ENCODE measurements at places on chromosomes 11 and 22. TPM values are rescaled to one million over a fixed set of nuclear protein-coding genes. Genes with fewer than 3 reads are reported as not detected.
A peak's percentile ranks its signal among the peaks of the same experiment; 100 is the strongest.

The ABCG4 gene
- total RNA-seq: 0.28 TPM

The TUBA8 gene
- 0.57 TPM for total RNA-seq

The RPS6KA4 gene
- total RNA-seq: 17.8 TPM

The SLC43A1 gene
- total RNA-seq: 2.3 TPM

The LDHAL6A gene
- not detected for total RNA-seq

The SPON1 gene
- 3.6 TPM for total RNA-seq

The UBQLN3 gene
- under 0.01 TPM for total RNA-seq

DNA sequence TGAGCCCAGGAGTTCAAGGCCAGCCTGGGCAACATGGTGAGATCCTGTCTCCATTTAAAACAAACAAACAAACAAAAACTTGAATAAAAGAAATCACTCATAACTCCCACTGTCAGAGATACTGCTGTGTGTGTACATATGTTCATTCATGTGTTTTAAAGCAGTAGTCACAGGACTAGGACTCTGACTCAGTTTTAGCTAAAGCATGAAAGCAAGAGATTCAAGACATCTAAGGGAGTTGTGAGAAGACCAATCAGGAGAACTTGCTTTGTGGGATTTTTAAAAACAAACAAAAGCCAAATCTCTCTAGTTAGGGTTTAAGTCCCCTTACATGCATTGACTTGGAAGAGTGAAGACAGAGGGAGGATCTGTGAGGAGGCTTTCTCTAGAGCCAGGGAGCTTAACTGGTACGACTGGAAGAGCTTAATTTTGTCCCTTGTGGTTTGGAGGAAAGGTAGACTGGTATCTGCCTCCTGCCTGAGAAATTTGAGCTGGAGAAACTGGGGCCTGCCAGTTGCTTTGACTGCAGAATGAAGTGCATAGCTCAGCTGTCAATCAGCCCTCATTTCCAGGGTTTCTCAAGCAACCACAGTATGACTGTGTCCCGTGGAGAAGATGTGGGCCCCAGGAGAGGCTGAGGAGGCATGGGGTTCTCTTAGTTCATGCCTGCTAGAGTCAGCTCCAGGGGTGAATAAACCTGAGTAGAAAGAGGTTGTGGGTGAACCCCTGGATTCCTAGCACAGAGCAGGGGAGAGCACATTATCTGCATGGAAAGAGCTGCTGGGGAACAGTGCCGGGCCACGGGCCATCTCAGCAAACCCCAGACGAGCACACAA lies 30.6 kb downstream of the EXPH5 start:
- H3K4me1 ChIP-seq: no peaks in the 10 kb centered on the region
- no peak for DNase-seq
- no peaks in the 10 kb centered on the region for H3K27me3 ChIP-seq
- H3K4me3 ChIP-seq: no peak overlapping the region
- no peak overlapping the region for H3K27ac ChIP-seq

GRCh38 chr11:72897506-72897905 lies 83.3 kb downstream of the ATG16L2 start:
- no peaks in the 10 kb centered on the region for H3K27me3 ChIP-seq
- no peak for DNase-seq
- no peaks in the 10 kb centered on the region for H3K36me3 ChIP-seq
- H3K4me1 ChIP-seq: no peaks in the 10 kb centered on the region
- H3K27ac ChIP-seq: no peak overlapping the region
- no peak overlapping the region for H3K4me3 ChIP-seq

DNA sequence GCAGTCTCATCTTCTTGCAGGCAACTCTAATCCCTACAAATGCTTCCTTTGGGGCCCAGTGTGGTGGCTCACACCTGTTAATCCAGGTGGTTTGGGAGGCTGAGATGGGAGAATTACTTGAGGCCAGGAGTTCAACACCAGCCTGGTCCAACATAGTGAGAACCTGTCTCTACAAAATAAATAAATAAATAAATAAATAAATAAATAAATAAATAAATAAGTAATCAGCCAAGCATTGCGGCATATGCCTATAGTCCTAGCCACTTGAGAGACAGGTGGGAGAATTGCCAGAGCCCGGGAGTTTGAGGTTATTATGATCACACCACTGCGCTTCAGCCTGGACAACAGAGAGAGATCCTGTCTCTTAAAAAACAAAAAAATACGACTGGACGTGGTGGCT lies 34.1 kb upstream of the RRAS2 start:
- H3K36me3 ChIP-seq: no peaks in the 10 kb centered on the region
- H3K27me3 ChIP-seq: no peaks in the 10 kb centered on the region
- H3K4me3 ChIP-seq: no peak overlapping the region
- H3K4me1 ChIP-seq: no peaks in the 10 kb centered on the region
- no peak for DNase-seq
- H3K27ac ChIP-seq: no peak overlapping the region

- H3K36me3 ChIP-seq: no peaks in the 10 kb centered on the region
- DNase-seq: no peak
- H3K4me3 ChIP-seq: no peak overlapping the region
- no peaks in the 10 kb centered on the region for H3K4me1 ChIP-seq
Observed at GRCh38 chr11:101516546-101516945, 67.3 kb downstream of the TRPC6 start.

DNA sequence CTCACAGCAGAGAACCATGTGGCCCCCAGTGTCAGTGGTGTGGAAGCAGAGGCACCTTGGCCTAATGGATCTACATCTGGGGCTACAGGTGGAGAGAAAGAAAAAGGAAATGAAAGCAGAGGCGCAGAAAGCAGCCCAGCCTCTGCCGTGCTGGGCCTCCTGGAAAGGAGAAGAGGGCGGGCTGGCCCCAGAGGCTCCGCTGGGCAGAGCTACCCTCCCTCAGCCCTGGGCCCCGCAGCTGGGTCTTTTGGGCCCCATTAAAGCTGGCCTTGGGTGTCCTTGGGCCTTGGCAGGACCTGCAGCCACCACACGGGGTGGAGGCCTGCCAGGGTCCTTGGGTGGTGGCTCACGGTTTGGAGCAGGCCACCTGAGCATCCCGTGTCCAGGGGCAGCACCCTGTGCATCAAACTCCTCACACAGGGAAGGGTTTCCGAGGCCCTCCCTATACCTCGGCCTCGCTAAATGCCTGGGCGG lies 31.6 kb upstream of the GAL start:
- peaks cover 15% of the 10 kb centered on the region for H3K27me3 ChIP-seq
- DNase-seq: no peak
- no peak overlapping the region for H3K27ac ChIP-seq
- no peaks in the 10 kb centered on the region for H3K36me3 ChIP-seq
- no peaks in the 10 kb centered on the region for H3K4me1 ChIP-seq
- no peak overlapping the region for H3K4me3 ChIP-seq

DNA sequence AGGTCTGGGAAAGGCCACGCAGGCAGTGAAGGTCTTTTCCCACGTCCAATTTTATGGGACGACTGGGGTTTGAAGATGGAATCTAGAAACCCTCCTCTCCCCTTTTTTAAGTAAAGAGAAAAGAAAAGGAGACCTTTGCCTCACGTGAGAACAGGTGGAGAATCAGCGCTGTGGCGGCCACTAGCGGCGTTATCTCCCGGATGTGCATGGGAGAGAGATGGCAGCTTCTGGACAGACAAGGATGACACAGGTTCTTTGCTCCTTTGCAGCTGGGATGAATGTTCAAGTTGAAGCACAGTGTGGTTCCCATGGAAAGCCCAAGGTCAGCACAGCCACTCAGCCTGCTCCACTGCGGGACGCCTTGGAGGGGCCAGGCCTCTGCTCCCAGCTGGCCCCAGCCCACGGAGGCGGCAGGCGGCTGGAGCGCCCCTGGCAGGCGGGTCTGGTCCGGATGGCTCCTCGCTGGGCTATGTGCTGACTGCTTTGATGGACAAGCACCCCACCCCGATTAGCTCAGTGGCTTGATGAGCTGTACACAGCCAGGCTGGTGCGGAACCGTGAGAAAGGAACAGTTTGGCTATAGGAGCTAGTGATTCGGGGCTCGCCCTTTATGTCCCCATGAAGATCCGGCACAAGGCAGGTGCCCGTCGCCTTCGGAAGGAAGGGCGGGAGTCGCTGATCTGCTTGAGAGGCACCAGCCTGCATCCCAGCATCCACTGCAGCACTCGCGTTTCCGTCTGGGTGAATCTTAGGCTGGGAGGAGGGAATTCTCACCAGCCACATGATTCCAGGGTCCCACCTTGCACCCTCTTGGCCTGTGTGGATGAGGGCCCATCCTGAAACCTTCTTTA lies 14.5 kb upstream of the BID start:
- no peak overlapping the region for H3K27ac ChIP-seq
- peaks cover 4% of the 10 kb centered on the region for H3K36me3 ChIP-seq
- H3K4me1 ChIP-seq: peaks cover 31% of the 10 kb centered on the region
- no peaks in the 10 kb centered on the region for H3K27me3 ChIP-seq
- DNase-seq: no peak

- H3K4me3 ChIP-seq: no peak overlapping the region
- H3K4me1 ChIP-seq: peaks cover 3% of the 10 kb centered on the region
- H3K36me3 ChIP-seq: no peaks in the 10 kb centered on the region
Observed at GRCh38 chr11:108117746-108118371, 3.5 kb upstream of the ACAT1 start.

GRCh38 chr22:41915035-41915785 lies at the start of gene SHISA8:
TSS of gene SHISA8 (minus strand) at chr22:41915074. CDS start at chr22:41914667, 407 bp downstream.
- H3K4me3 ChIP-seq: peak within 1 kb of the TSS; percentile 48
- H3K36me3 ChIP-seq: no peaks in the 10 kb centered on the region
- no peak within 1 kb of the TSS for H3K27ac ChIP-seq

DNA sequence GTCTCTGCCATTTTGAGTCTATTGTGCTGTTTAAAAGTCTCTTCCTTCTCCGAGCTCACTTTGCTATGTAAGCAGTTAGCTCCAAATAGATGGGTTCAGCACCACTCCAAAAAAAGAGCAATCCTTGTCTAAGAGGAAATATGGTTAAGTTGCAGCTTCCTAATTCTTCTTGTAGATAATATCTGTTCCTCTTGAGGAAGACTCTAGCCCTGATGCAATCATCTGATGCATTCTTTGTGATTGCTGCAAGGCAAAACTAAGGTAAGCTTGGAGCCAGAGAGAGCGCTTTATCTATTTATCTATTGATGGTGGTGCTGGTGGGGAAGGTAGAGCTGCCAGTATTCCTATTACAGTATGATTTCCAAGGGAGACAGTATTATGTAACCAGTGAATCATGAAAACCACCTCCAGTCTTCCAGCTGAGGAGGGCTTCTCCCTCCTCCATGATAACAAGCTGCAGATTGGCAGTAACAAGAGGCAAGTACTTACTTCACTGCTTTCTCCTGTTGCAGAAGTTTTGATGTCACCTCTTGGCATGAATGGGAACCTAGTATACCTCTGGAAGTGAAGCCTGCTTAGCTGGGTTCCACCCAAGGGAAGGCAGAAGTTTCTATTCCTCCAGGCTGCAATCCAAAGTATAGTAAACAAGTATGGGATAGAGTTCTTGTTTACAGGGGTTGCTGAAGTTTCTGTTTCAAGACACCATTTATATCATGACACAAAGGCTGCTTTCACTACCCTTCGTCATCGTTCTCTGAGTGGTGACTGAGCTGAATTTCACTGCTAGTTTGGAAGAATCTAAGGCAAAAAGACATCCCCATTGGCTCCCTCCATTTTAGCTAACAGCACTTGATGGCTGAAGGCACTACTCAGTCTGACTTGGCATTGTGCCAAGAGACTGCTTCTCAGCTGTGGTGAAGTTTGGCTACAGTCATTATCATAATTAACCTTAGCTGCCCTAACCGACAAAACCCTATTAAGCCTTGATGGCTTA lies 49.7 kb downstream of the FDX1 start:
- H3K4me3 ChIP-seq: no peak overlapping the region
- no peaks in the 10 kb centered on the region for H3K27me3 ChIP-seq
- H3K36me3 ChIP-seq: no peaks in the 10 kb centered on the region
- H3K27ac ChIP-seq: no peak overlapping the region
- H3K4me1 ChIP-seq: no peaks in the 10 kb centered on the region

DNA sequence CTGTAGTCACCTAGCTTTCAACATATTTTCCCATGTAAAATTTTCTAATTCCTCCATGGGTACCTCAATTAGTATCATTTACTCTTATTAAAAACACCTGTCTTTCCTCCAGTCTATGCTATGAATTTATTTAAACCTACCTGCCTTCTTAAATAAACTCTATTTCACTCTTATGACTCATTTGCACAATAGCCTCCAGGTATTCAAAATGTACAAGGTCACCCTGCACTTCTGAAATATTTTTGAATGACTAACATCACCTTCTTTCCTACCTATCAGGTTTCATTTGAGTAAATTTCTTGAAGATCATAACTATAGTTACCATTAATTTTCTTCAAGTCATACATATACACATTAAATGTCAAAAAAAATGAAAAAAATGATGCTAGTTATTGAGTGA lies 939.7 kb downstream of the DLG2 start:
- H3K4me3 ChIP-seq: no peak overlapping the region
- no peaks in the 10 kb centered on the region for H3K36me3 ChIP-seq
- H3K27me3 ChIP-seq: no peaks in the 10 kb centered on the region
- DNase-seq: no peak

GRCh38 chr11:68889948-68890446 lies 13.6 kb downstream of the MRPL21 start:
- no peak for DNase-seq
- H3K4me3 ChIP-seq: no peak overlapping the region
- peaks cover 42% of the 10 kb centered on the region for H3K36me3 ChIP-seq
- no peaks in the 10 kb centered on the region for H3K27me3 ChIP-seq

DNA sequence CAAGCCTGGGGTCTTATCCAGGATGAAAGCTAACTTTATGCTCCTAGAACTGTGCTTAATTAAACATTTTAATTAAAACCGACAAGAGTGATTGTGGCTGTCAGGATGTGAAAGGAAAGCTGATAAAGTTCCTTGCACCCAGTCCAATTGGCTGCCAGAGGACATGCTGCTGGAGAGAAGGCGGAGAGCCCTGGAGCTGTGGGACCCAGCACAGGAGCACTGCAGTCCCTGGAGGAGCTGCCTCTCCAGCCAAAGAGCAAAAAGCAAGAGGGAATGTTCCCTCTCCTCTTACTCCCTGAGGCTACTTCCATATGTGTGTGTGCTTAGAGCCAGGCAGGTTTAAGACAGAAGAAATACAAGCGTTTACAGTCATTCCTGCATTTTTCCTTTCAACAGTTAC lies 118.6 kb downstream of the OPCML start:
- H3K27me3 ChIP-seq: no peaks in the 10 kb centered on the region
- H3K4me1 ChIP-seq: no peaks in the 10 kb centered on the region
- no peaks in the 10 kb centered on the region for H3K36me3 ChIP-seq
- DNase-seq: no peak
- H3K4me3 ChIP-seq: no peak overlapping the region

DNA sequence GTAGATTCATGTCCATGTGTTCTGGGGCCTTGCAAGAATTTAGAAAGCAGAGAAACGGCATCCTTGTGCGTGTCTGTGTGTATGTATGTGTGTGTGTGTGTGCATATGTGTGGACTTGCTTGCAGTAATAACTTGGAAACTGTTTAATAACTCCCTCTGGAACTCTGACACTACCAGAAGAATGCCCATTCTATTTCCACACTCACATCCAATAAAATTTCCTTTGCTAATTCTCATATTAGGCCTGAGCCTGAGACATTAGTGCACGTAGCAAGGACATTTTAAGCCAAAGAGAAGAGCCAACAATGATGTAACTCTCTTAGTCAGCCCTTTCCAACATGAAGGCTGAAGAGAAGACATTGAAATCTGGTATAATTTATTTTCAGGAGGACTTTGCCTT lies 3.2 kb downstream of the OR4D6 start:
- no peak for DNase-seq
- no peaks in the 10 kb centered on the region for H3K4me1 ChIP-seq
- H3K36me3 ChIP-seq: no peaks in the 10 kb centered on the region
- H3K27me3 ChIP-seq: no peaks in the 10 kb centered on the region
- no peak overlapping the region for H3K4me3 ChIP-seq
- H3K27ac ChIP-seq: no peak overlapping the region

- no peaks in the 10 kb centered on the region for H3K27me3 ChIP-seq
- H3K4me1 ChIP-seq: no peaks in the 10 kb centered on the region
- DNase-seq: no peak
Observed at GRCh38 chr11:17918049-17918605, 94.7 kb downstream of the SERGEF start.

- H3K4me3 ChIP-seq: no peak overlapping the region
- peaks cover 23% of the 10 kb centered on the region for H3K4me1 ChIP-seq
- no peak for DNase-seq
- no peaks in the 10 kb centered on the region for H3K36me3 ChIP-seq
Observed at GRCh38 chr22:26615830-26616435, 1.9 kb downstream of the CRYBB1 start.
